ENCODE measurements at places on chromosomes 7 and 10.

GRCh38 chr10:59753267-59753666 lies at the start of gene MRLN:
Gene MRLN (minus strand): TSS chr10:59753455.
- no peak for DNase-seq

DNA sequence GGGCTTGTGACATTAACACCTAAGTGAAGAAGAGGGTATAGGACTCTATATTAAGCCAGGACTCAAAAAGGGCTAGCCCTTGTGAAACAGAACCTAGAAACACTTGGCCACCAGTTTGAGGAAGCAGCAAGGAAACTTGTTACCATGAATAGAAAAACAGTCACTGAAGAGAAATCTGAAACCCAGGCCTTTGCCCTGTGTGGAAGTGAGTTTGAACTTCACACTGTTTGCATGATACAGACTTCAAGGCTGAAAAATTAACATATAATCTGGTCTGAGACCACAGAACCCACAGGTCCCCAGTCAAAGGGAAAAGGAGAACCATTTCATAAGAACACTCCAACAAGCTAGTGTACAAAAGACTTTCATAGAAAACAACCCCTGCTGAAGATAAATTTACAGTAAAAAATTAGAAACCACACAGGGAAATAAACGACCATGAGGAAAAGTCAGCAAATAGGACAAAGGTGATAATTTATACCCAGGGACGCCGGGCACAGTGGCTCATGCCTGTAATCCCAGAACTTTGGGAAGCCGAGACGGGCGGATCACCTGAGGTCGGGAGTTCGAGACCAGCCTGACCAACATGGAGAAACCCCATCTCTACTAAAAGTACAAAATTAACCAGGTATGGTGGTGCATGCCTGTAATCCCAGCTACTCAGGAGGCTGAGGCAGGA lies 76.1 kb downstream of the SKIDA1 start:
- no peak for DNase-seq

DNA sequence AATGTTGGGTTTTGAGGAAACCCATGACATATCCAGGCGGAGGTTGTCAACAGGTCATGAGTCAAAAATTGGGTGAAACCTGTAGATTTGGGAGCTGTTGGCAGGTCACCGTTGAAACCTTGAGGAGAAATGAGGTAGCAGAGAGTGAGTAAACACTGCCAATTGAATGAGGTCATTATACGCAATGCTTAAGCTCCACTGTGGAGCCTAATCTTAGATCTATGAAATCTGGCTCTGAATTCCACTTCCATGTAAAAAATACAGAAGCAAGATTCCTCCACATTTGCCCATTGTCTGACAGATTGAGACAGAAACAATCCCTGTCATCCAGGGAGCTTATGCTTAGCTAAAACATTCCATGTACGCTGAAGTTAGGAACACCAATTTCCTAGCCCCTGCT lies 76.0 kb upstream of the IL6 start:
- DNase-seq = no peak

GRCh38 chr7:139725858-139726484 lies 51.8 kb downstream of the HIPK2 start:
- no peak for DNase-seq

DNA sequence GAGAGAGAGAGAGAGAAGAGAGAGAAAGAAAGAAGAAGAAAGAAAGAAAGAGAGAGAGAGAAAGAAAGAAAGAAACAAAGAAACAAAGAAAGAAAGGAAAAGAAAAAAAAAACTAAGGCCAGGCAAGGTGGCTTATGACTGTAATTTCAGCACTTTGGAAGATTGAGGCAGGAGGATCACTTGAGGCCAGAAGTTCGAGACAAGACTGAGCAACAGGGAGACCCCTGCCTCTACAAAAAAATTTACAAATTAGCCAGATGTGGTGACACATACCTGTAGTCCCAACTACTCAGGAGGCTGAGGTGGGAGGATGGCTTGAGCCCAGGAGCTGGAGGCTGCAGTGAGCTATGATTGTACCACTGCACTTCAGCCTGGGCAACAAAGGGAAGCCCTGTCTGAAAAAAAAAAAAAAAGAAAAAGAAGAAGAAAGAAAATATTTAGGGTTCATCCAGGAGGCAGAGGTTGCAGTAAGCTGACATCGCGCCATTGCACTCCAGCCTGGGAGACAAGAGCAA lies 2.8 kb downstream of the SERPINE1 start:
- DNase-seq = no peak

DNA sequence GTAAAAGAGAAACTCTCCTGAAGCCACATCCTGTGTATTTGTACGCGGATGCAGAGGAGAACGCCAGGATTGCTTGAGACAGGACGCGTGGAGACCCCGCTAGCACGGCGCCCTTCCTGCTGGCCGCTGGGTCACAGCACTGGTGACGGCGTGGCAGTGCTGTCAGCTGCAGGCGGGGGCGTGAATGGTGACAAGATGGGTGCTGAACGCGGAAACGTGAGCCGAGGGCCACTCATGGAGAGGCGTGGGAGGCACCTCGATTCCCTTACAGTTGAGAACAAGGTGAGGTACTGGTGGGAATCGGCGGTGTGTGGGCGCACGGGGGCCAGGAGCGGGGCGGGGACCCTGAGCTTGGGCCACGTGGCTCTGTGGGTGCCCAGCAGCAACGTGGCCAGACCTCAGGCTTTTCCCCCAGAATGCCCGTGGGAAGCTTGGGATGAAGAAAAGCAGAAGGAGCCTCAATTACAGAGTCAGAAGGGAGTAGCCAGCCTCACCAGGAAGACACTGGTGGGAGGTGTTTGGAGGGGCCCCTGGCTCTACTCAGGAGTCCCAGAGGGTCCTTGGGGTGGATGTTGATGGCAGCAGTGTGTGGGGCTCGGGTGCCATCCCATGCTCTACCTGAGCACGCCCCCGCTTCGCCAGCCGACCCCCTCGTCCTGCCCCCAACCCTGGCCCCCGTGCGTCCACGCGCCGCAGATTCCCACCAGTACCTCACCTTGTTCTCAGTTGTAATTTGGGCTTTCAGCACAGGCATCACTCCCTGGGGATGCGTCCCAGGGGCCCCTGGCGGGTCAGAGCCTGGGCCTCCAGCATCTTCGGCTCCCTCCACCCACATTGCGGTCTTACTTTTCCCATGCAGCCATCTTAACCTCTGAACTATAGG lies 208.4 kb upstream of the TCERG1L start:
- no peak for DNase-seq

DNA sequence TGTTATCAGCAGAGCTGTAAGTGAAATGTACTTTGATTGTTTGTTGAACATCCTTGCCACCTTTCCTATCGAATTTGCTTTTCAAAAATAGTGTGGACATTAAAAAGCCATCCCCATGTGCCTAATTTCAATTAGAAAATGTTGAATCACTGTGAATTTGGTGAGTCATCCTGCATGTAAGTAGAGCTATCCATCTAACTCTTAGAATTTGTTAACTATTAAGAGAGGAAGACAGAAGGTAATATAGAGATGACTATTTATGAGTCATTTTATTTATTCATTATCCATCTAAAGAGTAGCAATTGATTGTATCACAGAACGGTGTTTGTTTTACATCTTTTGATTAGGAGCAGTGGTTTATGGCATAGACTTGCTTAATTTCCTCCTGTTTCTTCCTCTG lies 154.7 kb downstream of the MGMT start:
- no peak for DNase-seq

GRCh38 chr7:17126413-17127268 lies 171.8 kb upstream of the AHR start:
- no peak for DNase-seq

DNA sequence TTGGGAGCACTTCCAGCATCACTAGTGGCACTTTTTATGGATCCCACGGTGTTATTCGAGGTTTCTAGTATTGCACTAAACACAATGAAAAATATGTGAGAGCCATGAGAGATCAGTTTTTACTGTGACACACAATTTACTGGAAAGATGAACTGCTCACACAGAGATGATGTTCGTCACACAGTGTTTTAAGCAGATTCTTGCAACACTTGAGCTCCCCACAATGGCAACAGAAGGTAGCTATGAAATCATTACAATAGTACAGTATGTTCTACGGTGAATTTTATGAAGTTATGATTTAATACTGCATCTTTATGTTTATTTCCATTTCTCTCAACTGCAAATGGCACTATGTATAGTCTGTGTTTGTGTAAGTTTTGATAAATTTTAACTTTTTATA lies 27.4 kb upstream of the ENTPD1 start:
- no peak for DNase-seq

- DNase-seq = no peak
These were observed 98.9 kb downstream of the LHPP start for GRCh38 chr10:124560377-124561105.

DNA sequence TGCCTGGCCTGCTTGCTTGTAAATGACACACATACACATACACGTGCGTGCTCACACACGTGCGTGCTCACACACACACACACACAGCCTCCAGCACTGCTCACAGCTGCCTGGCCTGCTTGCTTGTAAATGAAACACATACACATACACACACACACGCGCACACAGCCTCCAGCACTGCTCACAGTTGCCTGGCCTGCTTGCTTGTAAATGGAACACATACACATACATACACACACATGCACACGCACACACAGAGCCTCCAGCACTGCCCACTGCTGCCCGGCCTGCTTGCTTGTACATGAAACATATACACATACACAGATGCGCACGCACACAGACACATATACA lies 397.2 kb downstream of the PLXNA4 start:
- no peak for DNase-seq

GRCh38 chr7:33905389-33906032 lies at the start of gene BMPER:
Gene BMPER (plus strand): TSS chr7:33905539. CDS start chr7:33905614, 75 bp downstream.
- DNase-seq = peak; percentile 85

DNA sequence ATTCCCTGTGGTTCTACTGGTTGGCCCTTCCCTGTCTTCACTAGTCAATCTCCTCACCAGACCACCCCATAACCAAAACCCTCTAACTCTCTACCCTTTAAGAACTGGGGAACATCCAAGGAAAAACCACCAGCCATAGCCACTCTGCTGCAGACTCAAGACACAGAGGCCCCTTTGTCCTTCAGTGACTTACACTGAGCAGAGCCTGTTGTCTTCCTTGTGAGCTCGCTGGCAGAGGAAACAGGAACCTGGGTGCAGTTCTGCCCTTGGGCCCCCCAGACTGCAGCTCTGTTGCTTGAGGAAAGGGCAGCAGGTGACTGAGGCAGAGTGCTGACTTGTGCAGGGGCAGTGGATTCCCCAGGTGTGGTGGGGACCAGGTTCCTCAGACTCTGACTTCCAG lies 30.6 kb downstream of the ZC3HAV1 start:
- DNase-seq = no peak

DNA sequence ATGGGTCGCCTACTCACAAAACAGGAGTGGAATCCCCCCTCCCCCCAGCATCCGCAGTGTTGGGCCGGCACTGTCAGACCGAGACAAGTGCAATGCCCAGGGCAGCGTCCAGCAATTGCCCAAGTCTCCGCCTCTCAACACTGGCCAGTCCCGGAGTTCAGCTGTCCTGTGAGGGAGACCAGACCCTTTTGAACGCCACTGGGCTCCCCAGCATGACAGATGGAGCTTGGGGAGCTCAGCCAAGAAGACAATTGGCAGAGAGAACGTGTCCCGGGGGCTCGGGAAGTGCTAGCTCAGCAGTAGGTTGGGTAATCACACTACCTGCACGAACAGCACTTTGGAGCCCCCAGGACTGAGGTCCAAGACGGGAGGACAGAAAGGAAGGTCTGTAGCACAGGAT lies 4.7 kb downstream of the COPS6 start:
- no peak for DNase-seq

DNA sequence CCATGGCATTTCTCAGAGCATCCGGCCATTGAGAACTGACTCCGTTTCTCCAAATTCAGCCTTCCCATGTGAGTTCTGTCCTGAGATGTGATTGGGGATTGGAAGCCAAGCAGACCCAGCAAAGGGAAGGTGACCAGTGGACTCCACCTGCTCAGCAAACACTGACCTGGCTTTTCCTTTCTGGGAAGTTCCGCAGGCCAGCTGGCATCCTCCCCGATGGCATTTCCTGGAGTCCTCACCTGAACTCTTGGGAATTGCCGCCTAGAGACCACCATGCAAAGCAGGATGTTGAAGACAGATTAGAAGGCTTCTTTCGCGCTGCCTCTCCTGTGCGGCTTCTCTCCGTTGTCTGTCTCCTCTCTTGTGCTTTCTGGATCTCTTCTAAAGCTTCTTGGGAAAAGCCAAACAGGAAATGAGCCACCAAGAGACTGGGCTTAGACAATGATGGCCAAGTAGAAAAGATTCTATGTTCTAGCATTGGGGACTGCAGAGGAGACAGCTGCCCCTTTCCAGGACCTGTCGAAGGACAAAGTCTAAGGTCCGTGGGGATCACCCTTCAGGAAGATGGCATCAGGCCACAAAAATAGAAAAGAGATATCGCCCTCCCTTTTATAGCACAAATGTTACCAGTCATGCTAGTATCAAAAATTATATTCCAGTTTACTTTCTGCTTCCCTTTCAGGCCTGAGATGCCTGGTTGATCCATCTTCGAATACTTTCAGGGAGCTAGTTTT lies 103.7 kb upstream of the INSYN2A start:
- no peak for DNase-seq

GRCh38 chr7:135210888-135211178 lies 493 bp downstream of the WDR91 start:
- no peak for DNase-seq

DNA sequence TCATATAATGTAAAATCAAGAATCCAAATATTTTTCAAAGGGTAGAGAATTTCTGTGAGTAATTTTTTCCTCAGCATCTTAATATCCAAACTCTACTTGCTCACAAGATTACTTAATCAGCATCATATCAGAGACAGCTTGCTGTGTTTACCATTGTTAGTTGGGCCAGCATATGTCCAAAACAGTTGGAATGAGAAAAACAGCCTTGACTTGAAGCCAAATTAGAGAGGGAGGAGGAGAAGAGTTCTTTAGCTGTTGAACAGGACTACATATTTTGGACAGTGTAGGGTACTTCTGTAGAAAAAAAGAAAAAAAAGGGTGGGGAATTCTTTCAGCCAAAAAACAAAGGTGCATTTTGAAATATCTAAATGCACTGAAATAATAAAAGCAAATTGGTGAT lies 69.8 kb downstream of the HDAC9 start:
- no peak for DNase-seq

DNA sequence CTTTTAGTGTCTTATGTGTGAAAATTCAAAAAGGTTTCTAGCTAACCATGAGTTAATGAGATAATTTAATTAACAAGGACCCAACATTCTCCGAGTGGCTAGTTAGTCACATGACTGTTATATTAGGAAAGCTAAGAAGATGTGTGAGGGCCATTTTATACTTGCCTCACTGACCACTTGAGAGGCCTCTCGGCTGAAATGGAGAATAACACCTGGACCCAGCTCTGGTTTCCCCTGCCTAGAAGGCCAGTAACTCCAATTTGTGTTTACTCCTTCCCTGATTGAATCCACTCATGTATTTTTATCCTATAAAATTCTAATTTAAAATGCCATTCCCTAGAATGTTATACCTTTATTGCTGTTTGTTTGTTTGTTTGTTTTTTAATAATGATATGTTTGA lies 1091.2 kb downstream of the KCNMA1 start:
- peak; percentile 5 for DNase-seq
